ENCODE measurements at places on chromosomes 12 and 14.

DNA sequence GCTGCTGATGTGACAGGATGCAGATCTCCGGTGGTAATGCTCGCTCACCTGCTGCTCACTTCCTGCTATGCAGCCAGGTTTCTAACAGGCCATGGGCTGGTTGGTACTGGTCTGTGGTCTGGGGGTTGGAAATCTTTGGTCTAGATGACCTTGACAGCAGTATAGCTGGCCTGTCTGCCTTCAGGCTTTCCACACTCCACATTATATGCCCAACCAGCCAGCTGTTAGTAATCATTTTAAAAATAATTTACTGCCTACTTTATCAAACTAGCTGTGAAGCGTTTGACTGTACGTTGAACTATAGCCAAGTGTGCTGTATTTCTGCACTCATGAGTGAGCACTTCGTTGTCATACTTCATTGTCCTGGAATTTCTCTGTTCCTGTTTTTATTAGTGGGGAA is 424.0 kb upstream of the GARIN6 start:
- no peak overlapping the region for H3K27ac ChIP-seq
- DNase-seq, result no peak
- H3K27me3 ChIP-seq, result no peaks in the 10 kb centered on the region
- no peaks in the 10 kb centered on the region for H3K36me3 ChIP-seq
- H3K4me1 ChIP-seq, result no peaks in the 10 kb centered on the region
- no peak overlapping the region for H3K4me3 ChIP-seq

- DNase-seq, result no peak
- H3K27ac ChIP-seq, result no peak overlapping the region
Observed at GRCh38 chr14:41718477-41719166, 111.9 kb downstream of the LRFN5 start.

- H3K36me3 ChIP-seq, result no peaks in the 10 kb centered on the region
- H3K27ac ChIP-seq, result no peak overlapping the region
- no peaks in the 10 kb centered on the region for H3K27me3 ChIP-seq
- H3K4me3 ChIP-seq, result no peak overlapping the region
- no peak for DNase-seq
- peaks cover 3% of the 10 kb centered on the region for H3K4me1 ChIP-seq
Observed at GRCh38 chr14:93120517-93120916, 4.8 kb upstream of the ITPK1 start.

- peaks cover 7% of the 10 kb centered on the region for H3K27me3 ChIP-seq
- peaks cover under 1% of the 10 kb centered on the region for H3K4me1 ChIP-seq
- DNase-seq, result no peak
- H3K4me3 ChIP-seq, result no peak overlapping the region
- H3K27ac ChIP-seq, result no peak overlapping the region
- no peaks in the 10 kb centered on the region for H3K36me3 ChIP-seq
Observed at GRCh38 chr12:76872415-76872814, 6.4 kb downstream of the CSRP2 start.

DNA sequence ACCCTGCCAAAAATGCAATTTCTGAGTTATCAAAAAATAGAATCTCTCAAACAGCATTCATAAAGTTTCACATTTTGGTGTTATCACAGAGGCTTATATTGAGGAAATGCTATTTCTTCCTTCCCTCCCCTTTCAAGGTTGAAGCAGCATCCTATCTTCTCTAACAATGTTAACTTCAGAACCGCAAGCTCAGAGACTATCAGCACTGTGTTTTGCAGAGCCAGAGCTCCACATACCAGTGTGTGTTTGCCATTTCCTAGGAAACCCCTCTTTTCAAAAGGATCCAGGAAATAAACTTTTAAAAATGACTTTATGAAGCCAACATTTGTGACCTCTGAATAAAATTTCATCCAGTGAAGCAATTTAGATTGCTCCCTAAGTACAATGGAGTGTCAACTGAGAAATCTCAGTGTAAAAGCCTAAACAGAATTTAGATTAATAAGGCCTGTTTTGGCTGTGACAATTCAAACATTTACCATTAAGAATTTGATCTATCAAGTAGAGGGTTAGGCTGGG is 332.6 kb downstream of the NOVA1 start:
- no peaks in the 10 kb centered on the region for H3K36me3 ChIP-seq
- H3K4me3 ChIP-seq, result no peak overlapping the region
- H3K27me3 ChIP-seq, result no peaks in the 10 kb centered on the region
- H3K27ac ChIP-seq, result no peak overlapping the region

GRCh38 chr12:25719505-25719904 is 166.4 kb upstream of the LMNTD1 start:
- no peak overlapping the region for H3K4me3 ChIP-seq
- H3K36me3 ChIP-seq, result no peaks in the 10 kb centered on the region
- H3K27me3 ChIP-seq, result no peaks in the 10 kb centered on the region

GRCh38 chr12:57230381-57231155 is 1.1 kb downstream of the SHMT2 start:
- DNase-seq, result no peak
- peaks cover 68% of the 10 kb centered on the region for H3K4me1 ChIP-seq
- H3K27ac ChIP-seq, result no peak overlapping the region
- peak overlapping the region; percentile 94 for H3K4me3 ChIP-seq
- peaks cover 40% of the 10 kb centered on the region for H3K27me3 ChIP-seq

- H3K4me3 ChIP-seq, result no peak overlapping the region
- H3K27me3 ChIP-seq, result no peaks in the 10 kb centered on the region
- peaks cover 25% of the 10 kb centered on the region for H3K36me3 ChIP-seq
- H3K27ac ChIP-seq, result no peak overlapping the region
- H3K4me1 ChIP-seq, result peaks cover 24% of the 10 kb centered on the region
Observed at GRCh38 chr12:118050972-118051910, 9.7 kb downstream of the WSB2 start.

DNA sequence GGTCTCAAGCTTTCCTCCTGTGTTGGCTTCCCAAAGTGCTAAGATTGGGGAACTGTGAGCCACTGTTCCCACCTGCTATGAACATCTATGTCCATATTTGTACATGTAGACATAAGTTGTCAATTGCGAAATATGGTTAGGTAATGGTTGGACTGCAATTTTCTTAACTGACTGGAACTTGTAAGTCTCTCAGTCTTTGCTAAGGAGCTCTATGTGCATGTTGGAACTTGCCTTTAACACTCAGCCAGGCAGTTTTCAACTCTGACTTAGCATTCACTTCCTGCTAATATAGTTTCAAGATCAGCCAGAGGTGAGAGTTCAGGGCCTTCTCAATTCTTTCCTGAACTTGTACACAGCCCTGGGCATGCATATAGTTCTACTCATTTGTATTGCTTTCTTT is 44.5 kb upstream of the EEA1 start:
- no peak overlapping the region for H3K4me3 ChIP-seq
- no peaks in the 10 kb centered on the region for H3K27me3 ChIP-seq
- DNase-seq, result no peak
- no peaks in the 10 kb centered on the region for H3K36me3 ChIP-seq
- H3K27ac ChIP-seq, result no peak overlapping the region
- peaks cover 10% of the 10 kb centered on the region for H3K4me1 ChIP-seq

DNA sequence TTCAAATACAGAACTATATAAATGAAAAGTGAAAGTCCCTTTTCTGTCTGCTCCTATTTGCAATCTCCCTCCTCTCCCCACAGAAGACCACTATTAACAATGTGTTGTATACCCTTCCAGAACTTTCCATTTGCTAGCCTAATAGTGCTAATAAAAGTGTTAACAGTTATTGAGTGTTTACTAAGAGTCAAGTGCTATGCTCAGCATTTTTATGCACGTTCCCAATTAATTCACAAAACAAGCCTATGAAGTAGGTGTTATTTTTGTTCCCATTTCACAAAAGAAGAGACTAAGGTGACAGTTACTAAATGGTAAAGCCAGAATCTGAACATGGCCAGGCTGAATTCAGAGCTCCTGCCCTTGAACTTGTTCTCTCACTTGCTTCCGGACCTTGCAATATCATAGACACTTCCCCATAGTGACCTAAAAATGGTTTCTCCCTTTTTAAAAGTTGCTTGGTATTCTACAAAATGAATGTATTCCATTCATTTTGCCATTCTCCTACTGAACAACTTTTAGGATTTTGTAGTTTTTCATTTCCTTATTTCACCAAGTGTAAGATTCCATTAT is 1.6 kb upstream of the PRKAB1 start:
- no peak overlapping the region for H3K4me3 ChIP-seq
- H3K27ac ChIP-seq, result no peak overlapping the region
- H3K27me3 ChIP-seq, result no peaks in the 10 kb centered on the region
- no peak for DNase-seq
- H3K4me1 ChIP-seq, result peaks cover 11% of the 10 kb centered on the region

GRCh38 chr12:20646239-20646827 is 48.8 kb upstream of the SLCO1C1 start:
- no peaks in the 10 kb centered on the region for H3K27me3 ChIP-seq
- no peaks in the 10 kb centered on the region for H3K4me1 ChIP-seq
- DNase-seq, result no peak

DNA sequence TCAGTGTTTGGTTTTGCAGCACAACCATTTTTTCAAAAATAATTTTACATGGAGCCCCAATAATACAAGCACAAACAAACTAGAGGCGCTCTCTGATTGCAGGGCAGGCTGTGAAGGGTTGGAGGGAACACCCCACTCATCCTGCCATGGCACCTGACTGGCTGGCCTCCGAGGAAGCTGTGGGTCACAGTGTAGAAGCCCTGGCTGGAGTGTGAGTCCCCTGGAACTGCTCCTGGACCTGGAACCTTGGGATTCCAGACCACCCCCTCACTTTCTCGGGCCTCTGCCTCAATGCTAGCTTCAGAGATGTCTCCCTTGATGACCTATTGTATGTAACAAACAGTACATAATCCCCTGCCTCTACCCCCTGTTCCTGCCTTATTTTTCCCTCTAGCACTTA is 14.8 kb upstream of the SERPINA12 start:
- no peak overlapping the region for H3K4me3 ChIP-seq
- no peak for DNase-seq
- no peak overlapping the region for H3K27ac ChIP-seq
- peaks cover 16% of the 10 kb centered on the region for H3K27me3 ChIP-seq

DNA sequence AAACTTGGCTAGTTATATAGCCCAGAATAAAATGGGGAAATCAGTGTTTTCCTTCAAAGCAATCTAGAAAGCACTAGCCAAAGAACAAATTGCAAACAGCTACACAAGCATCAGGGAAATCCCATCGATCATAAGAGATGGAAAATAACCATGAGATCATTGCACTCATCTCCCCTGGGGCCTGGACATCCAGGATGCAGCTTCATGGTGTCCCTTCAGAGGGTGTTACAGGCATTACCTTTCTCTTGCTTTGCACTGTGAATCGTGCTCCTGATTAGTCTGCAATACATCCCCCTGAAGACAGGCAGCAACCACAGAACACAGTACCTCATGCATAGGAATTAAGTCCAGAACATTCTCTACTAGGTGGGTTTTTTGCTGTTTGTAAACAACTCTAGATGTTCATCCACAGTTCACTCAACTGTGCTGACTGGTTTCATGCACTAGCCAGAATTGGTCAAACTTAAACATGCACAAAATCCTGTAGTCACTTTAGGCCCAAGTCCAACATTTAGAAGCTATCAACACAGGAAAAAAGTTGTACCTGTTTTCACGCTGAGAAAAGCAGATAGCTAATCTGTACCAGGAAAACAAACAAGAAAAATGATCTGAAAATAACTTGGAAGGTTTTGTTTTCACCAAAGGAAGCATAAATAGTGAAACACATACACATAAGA is 120.1 kb downstream of the ZFP36L1 start:
- H3K4me1 ChIP-seq, result no peaks in the 10 kb centered on the region
- no peaks in the 10 kb centered on the region for H3K27me3 ChIP-seq
- H3K27ac ChIP-seq, result no peak overlapping the region
- DNase-seq, result no peak
- H3K36me3 ChIP-seq, result no peaks in the 10 kb centered on the region

DNA sequence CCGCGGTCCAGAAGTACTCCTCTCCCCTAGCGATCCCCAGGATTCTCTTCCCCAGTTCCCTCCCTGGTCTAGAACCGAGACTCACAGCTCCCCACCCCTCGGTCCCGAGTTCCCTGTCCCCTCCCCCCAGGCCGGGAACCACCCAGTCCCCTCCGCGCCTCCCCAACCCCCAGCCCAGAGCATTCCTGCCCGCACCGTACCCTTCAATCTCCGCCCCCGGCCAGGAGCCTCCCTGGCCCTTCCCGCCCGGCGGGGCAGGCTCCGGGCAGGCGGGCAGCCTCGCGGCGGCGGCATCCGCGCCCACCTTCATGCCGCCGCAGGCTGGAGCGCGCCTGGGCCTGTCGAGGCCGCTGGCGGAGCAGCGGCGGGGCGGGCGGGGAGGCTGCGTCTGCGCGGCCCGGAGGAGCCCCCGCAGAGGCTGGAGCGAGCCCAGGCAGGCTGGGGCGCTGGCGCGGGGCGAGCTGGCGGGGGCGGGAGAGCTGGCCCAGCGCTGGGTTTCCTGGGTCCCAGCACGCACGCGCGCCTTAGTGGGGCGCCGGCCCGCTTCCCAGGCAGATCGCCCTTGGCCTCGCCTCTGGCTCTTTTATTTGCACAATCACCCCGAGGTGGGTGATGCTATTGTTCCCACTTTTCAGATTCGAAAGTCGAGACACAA is 22.2 kb upstream of the GPR132 start:
- H3K36me3 ChIP-seq, result no peaks in the 10 kb centered on the region
- peak overlapping the region; percentile 65 for H3K4me3 ChIP-seq
- no peak for DNase-seq
- H3K27me3 ChIP-seq, result peaks cover 9% of the 10 kb centered on the region
- peaks cover 4% of the 10 kb centered on the region for H3K4me1 ChIP-seq

All from T-cell (primary cell).